SIG-M5 (cell line): ENCODE measurements at places on chromosomes 12 and 14.

DNA sequence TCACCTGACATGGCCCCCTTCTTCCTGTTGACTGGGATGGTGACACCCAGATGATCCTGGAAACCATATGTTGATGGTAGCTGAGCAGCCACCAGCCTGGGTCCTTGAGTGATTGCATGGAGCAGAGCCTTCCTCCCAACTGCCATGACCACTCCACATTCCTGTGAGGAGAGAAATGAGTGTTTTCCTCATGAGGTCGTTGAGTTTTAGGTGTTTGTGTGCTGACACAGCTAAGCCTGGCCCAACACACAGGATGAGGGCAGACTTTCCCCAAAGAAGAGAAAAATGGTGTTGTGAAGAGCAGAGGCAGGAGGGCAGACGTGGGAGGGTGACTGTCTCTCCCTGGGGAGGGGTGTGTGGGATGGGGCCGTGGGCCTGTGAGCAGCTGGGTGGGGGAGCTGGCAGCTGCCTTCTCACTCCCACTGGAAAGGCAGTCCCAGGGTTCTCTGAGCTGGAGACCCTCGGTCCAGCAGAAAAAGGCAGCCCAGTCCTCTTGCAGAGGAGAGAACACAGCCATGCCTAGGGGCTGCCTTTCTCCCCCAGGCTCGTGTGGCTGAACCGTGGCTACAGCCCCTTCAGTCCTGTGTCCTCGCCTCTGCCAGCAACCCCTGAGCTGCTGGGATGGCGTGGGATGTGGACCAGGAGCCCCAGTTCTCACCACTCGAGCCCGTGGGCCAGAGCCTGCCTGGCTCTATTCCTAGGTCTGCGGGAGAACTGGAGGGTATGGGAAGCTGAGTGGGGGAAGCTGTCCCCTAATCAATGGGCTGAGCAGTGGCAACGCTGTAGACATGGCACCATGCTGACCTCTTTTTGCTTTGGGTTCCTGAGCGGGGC is 257.0 kb downstream of the ADGRD1 start:
- no peak for DNase-seq

DNA sequence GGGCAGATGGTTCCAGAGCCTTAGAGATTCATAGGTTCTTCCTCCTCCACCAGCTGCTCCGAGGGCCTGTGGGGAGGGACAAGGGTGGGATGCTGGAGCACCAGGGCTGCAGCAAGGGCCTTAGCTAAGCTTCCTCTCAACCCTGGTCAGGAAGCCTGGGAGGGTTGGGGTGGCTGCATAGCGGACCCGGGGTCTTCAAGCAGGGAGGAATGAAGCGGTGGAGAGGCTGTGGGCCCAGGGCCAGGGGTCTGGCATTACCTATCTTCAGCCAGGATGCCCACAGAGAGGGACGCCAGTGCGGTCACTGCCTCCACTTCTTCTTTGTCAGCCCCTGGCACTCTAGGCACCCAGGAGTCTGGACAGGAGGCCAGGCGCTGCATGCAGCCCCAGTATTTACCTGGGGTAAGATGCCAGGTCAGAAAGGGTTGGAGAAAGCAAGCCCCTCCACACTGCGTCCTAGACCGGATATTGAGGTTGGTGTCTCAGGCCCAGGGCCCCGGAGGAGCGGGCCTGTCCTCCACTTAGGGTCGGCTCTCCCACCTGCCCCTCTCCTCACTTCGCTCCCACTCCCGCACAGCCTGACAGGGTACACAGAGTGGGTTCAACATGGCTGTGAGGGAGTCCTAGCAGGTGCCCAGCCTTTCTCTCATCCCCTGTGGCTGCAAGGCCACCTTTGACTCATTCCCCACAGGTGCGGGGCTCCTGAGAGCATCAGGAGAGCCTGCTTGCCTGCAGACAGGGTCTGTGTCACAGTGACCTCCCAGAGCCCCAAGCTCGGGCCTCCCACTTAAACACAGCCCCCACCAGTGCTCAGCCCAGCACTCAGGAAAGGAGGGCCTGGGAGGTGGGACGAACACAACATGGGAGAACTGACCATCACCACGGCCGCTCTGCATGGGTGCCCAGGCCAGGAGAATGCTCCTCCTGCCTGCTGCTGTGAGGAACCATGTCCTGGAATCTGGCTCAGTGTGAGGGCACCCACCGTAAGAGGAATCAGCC is 11.1 kb downstream of the SLC48A1 start:
- no peak for DNase-seq

GRCh38 chr12:30985814-30986452 is 59.4 kb downstream of the TSPAN11 start:
- DNase-seq = no peak

DNA sequence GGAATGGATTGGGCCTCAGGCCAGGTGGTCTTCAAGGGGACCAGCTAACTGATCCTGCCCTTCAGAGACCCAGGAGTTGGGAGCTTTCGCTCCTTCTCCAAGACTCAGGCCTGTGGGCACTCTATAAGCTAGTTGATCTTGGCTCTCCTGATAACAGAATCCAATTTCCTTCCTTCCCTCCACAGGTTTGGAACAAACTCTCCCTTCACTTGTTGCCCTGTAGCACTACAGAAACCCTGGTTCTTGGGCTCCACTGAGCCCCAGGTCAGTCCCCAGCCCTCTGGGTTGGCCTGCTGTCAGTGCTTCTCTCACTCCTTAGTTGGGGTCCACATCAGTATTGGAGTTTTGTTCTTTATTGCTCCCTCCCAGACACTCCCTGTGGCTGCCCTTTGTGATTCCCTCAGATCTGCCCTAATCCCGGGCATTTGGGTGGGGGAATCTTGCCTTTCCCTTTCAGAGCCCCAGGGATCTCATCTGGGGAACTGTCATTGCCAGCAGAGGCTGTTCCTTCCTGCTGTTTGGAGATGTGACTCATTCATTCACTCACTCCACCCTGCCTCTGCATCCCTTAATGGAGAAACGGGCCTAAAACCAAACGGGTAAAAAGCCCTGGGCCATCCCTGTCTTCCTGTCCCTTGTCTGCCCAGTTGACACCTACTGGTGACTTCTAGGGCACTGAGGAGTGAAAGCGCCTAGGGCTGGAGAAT is 4.4 kb upstream of the GPD1 start:
- DNase-seq = no peak

DNA sequence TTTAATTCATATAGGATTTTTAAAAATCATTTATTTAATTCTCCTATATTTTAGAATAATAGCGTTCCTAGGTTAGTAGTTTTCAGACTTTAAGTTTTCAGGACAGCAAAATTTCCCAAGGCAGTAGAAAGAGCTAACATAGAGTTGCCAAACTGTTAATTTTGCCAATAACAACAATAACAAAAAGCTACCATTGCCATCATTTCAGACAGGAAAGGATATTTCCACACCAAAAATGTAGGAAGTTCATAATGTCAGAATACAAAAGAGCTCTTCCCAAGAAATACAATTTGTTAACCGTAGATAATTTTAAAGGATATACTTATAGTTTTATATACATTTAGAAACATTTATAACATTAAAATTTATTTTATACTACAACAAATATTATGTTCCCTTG is 81.4 kb upstream of the EEA1 start:
- DNase-seq = no peak

- DNase-seq = no peak
Measured at GRCh38 chr14:88791252-88791621, 1.5 kb downstream of the EML5 start.

- no peak for DNase-seq
Measured at GRCh38 chr12:91722072-91722471, 423.6 kb downstream of the BTG1 start.

DNA sequence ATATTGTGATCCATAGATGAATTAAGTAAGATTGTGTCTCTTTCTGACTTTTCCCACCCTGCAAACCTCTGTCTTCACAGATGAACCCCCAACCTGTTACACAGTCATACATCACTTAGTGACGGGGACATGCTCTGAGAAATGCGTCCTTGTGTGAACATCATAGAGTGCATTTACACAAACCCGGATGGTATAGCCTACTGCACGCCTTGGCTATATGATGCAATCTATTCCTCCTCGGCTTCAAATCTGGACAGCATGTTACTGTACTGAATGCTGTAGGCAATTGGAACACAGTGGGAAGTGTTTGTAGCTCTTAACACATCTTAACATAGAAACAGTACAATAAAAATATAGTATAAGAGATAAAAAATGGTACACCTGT is 7.4 kb upstream of the TESPA1 start:
- DNase-seq = no peak

DNA sequence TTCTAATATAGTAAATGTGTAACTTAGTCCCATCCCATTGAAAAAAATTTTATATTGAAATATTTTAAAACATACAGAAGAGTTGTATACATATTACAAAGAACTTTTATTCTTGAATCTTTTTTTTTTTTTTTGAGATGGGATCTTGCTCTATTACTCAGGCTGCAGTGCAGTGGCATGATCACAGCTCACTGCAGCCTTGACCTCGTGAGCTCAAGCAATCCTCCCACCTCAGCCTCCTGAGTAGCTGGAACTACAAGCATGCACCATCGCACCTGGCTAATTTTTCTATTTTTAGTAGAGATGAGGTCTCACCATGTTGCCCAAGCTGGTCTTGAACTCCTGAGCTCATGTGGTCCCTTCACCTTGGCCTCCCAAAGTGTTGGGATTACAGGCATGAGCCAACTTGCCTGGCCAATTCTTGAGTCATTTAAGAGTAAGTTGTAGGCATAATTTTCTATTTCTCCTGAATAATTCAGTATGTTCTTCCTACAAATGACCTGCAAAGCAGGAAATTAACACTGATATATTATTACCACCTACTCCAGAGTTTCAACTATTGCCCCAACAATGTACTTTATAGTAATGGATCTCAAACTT is 153.0 kb upstream of the BMP4 start:
- DNase-seq = no peak

DNA sequence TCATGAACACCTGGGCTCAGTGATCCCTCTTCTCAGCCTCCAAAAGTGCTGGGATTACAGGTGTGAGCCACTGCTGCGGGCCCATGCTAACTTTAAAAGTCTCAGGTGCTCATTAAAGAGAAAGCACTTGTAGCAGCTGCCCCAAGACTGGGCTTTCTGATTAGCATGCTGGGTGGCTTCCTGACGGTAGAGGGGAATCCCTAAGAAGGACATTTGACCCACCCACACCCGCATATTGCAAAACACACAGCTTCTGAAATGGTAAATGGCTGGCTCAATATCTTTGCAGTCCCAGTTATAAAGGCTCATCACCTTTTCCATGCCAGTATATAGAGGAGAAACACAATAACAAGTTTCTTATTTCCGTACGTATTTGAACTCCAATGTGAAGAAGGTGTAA is 19.3 kb upstream of the BICD1 start:
- DNase-seq = no peak

DNA sequence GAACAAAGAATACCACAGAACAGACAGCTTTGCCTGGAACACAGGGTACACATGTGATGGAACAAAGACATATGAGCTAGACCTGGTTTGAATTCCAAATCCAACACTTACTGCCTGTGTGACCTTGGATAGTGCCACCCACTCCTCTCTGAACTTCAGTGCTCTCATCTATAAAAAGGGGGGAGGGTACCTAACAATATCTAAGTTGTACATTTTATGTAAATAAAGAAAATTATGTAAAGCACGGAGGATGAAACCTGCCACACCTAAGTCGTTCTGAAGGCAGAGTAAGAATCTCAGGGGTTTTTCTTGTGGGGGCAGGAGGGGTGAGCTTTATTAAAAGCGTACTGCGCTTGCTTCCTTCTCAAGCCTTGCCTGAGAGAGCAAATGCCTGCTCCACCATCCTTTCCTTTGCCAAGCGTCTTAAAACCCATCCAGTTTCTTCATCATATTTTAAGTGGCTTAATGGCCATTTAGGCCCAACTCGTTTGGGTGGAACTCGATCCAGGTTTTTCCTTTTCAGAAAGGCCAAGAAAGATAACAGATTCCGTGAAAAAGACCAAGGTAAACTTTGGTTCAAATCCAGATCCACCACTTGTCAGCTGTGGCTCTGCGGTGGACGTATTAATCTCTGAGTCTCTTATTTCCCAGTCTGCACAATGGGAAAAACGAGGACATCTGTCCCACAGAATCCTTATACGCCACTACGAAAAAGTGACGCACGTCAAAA is 946 bp downstream of the DDX24 start:
- DNase-seq = no peak

DNA sequence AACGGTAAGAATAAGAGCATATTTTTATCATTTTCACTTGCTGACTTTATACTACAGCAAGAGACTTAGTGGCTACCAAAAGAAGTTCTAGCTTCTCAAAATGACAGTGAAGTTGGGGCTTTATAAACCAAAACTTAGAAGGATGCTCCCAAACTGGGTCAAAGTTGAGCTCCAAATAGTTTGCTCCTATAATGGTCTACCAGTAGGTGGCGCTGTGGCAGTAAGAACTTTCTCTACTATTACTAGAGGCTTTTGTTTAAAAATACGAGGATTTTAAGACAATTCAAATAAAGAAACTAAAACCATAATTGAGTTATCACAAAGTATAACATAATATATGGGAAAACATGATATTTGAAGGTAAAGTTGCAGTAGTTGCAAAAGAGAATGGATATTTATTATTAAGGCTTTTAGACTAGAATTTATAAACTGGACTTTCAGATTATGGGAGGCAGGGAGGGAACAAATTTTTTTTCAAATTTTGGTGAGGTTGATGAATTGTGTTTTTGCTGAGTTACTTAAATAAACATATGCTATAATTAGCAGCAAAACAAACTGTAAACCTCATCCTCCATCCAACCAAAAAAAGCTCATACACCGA is 75.0 kb downstream of the TGFB3 start:
- no peak for DNase-seq
